Body of pancreas (tissue), 4 donors: ENCODE measurements at places on chromosomes 3 and 15. TPM values are rescaled to one million over a fixed set of nuclear protein-coding genes. Genes with fewer than 3 reads are reported as not detected.

The DNAH12 gene
- total RNA-seq: 0.99 TPM

The GNAT1 gene
- not detected for total RNA-seq

The ZDHHC23 gene
- 7.0 TPM for total RNA-seq

The LDHAL6B gene
- not detected for total RNA-seq

The SENP8 gene
- 2.1 TPM for total RNA-seq

The C3orf49 gene
- not detected for total RNA-seq

The FAM3D gene
- total RNA-seq: not detected

The MINDY2 gene
- 11.9 TPM for total RNA-seq

The MYZAP gene
- total RNA-seq: 10.9 TPM

The CHRM5 gene
- total RNA-seq: not detected

The ATP13A4 gene
- 7.9 TPM for total RNA-seq

The SLC51A gene
- 0.26 TPM for total RNA-seq

The PCCB gene
- 14.5 TPM for total RNA-seq

The SELENOK gene
- 36.1 TPM for total RNA-seq

The CHRNA7 gene
- 2.6 TPM for total RNA-seq

The CCR8 gene
- total RNA-seq: not detected

The HTD2 gene
- total RNA-seq: 4.9 TPM

The SCN5A gene
- total RNA-seq: not detected

The SLCO2A1 gene
- total RNA-seq: 7.0 TPM

The CCDC80 gene
- total RNA-seq: 17.4 TPM

The ROPN1 gene
- total RNA-seq: not detected

The NUP210 gene
- total RNA-seq: 19.1 TPM

The LMOD3 gene
- 0.33 TPM for total RNA-seq

The LRRC31 gene
- not detected for total RNA-seq
